Globus pallidus (tissue), 1 donor: ENCODE measurements at places on chromosomes 3 and 15.

- no peak for DNase-seq
Observed at GRCh38 chr3:132538072-132538471, 59.0 kb upstream of the ACKR4 start.

- no peak for DNase-seq
Observed at GRCh38 chr3:154029926-154030325, 91.3 kb upstream of the ARHGEF26 start.

- DNase-seq: no peak
Observed at GRCh38 chr15:90407871-90408317, 19.9 kb downstream of the IQGAP1 start.

- no peak for DNase-seq
Observed at GRCh38 chr15:48887144-48887543, 9.2 kb downstream of the EID1 start.

DNA sequence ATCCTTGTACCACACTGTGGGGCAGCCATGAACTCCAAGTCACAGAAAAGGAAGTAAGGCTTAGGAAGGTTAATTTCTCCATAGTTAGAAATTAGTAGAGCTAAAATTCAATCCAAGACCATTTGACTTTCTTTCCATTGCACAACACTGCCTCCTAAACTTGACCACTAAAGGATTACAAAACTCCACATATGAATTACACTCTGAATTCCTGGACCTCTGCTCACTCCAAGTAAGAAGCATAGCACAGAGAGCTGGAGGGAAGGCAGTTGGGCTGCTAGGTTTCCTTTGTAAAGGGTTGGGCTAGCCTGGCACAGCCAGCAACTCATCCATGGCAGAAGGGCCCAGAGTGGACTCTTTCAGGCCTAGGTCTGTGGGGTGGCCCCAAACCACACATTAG, 134.4 kb downstream of the MYLK start:
- DNase-seq: no peak

DNA sequence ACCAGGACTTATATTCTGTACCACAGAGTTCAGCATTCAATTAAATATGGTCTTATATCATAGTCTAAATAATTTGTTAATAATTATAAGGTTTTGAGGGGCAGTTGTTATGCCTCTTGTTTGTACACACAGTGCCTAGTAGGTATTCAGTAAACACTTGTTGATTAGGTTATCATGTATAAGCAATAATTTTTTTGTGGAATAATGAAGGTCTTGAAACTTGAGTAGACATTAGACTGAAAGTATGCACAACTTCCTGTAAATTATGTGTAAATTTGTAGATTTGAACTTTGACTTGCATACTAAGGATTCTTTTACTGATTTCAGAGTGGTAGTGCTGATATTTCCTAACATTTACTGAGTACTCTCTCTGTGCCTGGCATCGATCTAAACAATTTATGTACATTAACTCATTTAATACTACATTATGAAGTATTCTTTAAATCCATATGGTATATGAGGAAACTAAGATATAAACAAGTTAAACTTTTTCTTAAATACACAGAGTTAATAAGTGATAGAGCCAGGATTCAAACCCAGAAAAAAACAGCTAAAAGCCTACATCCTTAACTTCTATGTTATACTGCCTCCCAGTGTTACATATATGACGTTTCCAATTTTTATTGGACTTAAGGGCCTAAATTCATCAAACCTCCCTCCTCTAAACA, 65.1 kb downstream of the GLCE start:
- peak; percentile 41 for DNase-seq

DNA sequence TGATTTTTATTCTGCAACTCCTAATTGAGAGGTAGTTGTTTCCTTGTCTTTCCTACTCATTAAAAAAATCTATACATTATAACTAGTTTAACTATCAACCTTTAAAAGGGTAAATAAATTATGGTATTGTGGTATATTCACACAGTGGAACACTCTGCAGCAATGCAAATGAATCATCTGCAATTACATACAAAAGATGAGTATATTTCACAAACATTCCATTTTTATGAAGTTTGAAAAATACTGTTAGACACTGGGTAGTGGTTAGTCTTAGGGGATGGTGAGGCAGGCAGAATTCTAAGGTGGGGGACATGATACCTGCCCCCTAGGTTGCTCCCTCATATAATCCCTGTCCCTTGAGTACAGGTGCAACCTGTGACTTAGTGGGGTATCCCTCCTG, 44.0 kb upstream of the MAGI1 start:
- no peak for DNase-seq
